ENCODE measurements at places on chromosomes 1 and 21.

DNA sequence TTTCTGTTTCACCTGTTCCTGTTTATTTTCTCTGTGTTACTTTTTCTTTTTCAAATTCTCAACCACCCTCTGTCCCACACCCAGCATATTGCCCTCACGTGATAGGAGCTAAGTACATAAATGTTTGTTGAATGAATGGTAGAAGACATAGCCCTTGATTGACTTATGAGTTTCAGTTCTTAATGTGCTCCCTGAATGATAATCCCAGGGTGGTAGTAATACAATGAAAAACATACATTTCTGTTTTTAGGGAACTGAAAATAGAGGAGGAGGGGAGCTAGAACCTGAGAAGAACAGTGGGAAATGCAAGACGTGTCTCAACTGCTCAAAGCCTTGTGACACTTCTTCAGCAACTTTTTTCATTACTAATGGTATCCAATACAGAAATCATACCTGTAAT is 147.1 kb downstream of the SPATA46 start:
- DNase-seq: no peak

DNA sequence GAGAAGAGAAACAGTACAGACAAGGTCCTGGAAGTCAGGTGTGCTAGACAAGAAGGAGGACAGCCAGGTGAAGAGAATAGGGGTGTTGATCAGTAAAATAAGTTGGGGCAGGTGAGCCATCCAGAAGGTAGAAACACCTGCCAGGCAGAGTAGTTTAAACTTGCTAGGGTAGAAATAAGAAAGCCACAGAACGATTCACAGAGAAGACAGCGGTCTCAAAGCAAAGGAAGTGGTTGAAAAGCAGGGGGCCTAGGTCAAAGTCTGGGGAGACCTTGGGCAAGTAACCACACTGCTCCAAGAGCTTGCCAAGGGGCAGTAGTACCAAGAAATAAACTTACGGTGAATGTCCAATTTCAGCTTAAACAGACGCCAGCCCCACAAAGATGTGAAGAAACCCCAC is 116.6 kb upstream of the PROX1 start:
- no peak for DNase-seq

DNA sequence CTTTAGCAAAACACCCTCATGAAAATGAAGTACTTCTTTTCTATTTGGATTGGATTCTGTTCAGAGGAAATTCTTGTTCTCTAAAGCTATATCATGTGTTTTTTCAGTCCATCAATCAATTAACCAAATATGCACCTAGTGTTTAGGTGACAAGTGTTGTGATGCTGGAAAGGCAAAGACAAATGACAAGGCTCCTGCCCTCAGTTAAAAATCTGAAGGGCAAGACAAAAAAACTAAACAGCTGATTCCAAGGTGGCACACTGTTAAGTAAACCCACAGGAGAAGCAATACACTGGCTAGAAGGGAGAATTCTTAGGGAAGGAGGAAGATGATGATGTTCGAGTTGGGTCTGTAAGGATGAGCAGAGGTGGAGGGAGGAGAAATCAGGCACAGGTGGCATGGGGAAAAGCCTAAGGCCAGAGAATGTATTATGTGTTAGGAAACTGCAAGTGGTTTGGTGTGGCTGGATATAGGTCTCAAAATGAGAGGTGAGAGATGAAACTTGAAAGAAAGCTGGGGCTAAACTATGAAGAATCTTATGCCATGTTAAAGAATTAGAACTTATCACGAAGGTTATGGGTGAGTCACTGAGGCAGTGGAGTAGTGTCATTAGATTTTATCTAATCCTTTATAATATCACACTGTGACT is 51.8 kb upstream of the GFI1 start:
- no peak for DNase-seq

DNA sequence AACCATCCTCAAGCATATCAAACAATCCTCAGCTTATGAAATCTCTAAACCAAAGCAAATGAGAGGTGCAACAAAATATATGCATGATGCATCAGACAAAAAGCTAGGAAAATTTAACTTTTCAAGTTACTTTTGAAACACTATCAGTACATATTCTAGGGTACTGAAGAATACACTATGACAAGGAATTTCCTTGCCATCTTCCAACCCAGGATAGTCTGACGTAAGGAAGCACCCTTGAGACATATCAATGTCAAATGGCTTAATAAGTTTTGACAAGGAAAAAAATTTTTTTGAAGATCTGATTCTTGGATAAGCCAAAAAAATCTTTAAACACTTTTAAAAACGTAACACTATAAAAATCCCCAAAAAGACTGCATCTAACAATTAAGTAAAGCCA is 64.9 kb downstream of the KIFAP3 start:
- no peak for DNase-seq

DNA sequence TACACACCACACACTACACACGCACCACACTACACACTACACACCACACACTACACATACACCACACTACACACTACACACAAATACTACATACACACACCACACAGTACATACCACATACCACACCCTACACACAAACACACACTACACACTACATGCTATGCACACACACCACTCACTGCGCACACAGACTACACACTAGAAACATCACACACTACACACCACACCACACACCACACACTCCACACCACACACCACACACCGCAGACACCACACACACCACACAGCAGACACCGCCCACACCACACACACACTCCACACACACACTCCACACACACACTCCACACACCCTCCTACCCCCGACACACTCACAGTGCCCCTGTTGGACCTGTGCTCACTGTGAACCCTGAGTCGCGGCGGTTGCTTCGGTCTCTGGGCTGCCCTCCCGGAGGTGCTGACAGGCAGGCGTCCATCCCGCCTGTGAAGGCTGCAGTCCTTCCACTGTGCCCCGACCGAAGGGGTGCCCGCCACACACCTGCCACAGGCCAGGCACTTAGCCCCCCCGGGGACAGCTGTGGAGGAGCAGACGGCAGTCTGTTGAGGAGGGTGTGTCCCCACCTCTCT is 21.4 kb downstream of the TFF3 start:
- no peak for DNase-seq

GRCh38 chr1:82153272-82153629 is 352.5 kb downstream of the ADGRL2 start:
- DNase-seq: no peak

GRCh38 chr1:14479865-14480264 is 118.6 kb upstream of the KAZN start:
- DNase-seq: no peak

GRCh38 chr1:177925006-177925405 is 44.9 kb downstream of the SEC16B start:
- no peak for DNase-seq

GRCh38 chr1:108747898-108748297 is 1.4 kb downstream of the STXBP3 start:
- DNase-seq: no peak

DNA sequence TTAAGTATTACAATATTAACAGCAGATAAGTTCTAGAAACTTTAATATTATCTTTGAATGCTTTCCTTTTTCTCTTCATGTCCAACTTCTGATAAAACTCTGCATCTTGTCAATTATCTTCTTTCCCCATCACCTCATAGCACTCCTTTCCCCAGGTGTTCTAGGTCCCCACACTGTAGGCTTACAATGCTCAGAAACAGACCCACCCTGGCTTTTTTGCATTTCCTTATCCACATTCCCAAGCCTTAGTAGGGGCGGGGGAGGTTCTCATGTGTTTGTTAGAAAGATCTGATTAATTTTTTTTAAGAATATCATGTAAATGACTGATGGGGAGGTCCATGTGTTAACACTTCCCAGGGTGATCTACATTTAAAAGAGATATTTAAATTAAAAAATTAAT is 63.9 kb downstream of the PLPPR4 start:
- no peak for DNase-seq

- DNase-seq: no peak
Measured at GRCh38 chr21:41098481-41099042, 69.4 kb upstream of the BACE2 start.

DNA sequence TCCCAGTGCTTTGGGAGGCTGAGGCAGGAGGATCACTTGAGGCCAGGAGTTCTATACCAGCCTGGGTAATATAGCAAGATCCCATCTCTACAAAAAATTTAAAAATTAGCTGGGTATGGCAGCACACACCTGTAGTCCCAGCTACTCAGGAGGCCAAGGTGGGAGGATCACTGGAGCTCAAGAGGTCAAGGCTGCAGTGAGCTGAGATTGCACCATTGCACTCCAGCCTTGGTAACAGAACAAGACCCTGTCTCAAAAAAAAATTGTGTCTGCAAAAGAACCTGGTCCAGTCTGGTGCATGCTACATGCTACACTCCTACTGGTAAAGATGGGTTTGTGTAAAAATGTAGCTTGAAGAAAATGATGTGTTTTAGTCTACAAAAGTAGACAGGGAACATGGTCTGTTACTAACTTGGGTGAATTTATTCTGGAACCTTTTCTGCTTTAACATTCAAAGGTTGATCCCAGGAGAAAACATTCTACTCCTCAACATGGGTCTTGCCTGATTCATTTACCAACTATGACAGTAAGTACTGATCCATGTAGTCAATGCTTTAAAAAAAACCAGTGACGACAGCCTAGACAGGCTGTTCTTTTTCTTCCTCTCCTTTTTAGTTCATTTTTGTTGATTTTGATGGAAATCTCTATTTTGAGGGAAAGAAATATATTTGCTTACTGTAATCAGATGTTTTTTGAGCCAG is 32.7 kb upstream of the ENAH start:
- DNase-seq: no peak

DNA sequence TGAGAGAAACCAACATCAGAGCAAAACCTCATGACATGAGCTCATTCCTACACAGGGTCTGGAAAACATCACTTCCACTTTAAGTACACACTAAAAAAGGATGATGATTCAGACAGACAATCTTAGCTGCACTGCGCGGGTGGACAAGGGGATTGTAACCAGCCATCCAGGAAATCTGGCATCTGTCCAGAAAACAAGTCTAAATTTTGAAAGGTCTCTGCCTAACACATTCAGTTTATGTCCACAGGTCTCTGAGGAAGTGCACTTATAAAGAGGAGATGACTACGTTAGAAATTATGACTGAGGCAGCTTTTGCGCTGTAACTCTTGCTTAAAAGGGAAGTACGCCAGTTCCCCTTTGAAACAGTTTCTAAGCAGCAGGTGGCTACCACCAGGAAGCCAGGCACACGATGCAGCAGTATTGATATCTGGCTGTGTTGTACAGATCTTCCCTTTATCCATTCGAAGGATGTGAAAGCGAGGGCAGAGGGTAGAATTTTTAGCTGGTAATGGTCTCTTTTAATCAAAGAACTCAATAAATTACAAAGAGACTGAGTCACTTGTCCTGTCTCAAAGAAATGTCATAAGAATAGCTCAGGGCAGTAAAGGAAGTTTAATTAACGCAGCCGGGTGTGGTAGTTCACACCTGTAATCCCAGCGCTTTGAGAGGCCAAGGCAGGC is 128.0 kb downstream of the SETD4 start:
- no peak for DNase-seq

- DNase-seq: no peak
Measured at GRCh38 chr1:115170961-115171392, 81.7 kb upstream of the TSPAN2 start.

DNA sequence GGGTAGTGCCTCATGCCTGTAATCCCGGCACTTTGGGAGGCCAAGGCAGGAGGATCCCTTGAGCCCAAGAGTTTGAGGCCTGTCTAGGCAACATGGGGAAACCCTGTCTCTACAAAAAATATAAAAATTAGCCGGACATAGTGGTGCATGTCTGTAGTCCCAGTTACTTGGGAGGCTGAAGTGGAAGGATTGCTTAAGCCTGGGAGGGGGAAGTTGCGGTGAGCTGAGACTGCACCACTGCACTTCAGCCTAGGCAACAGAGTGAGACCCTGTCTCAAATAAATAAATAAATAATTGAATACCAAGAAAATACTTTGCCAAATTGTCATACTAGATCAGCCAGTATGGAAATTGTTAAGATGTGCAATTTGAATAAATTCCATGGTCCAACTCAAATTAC is 5.9 kb upstream of the RBBP5 start:
- DNase-seq: no peak

DNA sequence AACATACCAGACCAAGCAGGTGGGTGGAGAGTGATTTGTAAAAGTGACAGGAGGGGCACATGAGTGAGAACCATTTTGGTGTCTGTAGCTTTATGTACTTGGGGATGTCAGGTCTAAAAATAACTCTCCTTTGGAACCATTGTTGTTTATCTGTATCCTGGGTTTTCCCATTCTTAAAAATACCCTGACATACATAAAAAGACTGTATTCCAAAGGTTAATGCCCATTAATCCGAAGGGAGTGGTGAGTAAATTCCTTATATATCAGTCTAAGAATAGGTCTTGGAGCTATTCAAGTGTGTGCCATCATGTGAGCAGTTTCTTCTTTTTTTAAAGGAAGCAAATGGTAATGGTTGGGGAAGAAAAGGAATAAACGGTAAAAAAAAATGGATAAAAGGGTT is 117.5 kb downstream of the TGFB2 start:
- no peak for DNase-seq

DNA sequence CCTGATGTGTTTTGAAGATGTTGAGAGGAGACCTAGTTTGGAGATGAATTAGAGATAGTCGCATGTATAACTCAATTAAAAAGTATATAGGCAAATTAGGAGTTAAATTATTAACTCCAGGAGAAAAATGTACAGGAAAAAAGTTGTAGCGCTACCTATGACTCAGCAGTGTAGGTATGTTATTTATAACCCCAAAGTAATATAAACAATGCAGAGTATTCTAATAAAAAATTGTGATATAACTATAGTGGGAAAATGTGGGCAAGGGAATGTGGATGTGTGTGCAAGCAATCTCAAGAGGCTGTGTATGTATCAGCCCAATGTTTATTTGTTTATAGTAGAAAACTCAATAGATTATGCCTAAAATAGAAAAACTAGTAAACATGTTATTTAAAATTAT is 144.5 kb downstream of the BRINP2 start:
- DNase-seq: no peak

- peak; percentile 80 for DNase-seq
Measured at GRCh38 chr1:204558467-204558866, 42.3 kb downstream of the MDM4 start.

DNA sequence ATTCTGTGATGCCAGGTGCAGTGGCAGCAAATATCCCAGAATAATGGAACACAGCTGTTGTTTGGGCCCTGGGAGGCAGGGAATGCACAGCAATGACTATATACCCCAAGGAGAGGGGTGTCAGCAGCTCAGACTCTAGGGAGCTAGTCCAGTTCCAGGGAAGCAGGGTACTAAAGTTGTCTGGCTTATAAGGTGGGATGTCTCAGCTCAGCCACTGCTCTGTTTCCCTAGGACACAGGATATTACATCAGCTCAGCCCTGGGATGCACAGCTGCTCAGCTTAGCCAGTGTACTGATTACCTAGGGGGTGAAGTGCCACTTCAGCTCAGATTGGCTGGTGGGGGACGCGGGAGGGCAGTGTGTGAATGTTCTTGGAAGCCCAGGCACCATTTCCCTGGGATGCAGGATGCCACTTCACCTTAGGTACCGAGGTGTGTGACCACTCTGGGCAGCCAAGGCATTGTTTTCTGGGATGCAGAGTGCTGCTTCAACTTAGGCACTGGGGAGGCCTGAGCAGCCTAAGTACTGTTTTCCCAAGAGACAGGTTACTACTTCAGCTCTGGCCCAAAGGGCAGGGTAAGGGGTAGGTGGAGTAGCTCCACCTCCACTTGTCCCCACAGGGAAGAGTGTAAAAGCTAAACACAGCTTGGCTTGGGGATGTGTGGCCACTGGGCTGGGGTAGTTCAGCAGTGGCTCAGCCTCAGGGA is 59.4 kb downstream of the DIPK1A start:
- DNase-seq: no peak

- DNase-seq: no peak
Measured at GRCh38 chr1:55443175-55443915, 228.2 kb upstream of the USP24 start.

All from NCI-H1105 (cell line).